ENCODE measurements at places on chromosomes 4 and X. TPM values are rescaled to one million over a fixed set of nuclear protein-coding genes. Genes with fewer than 3 reads are reported as not detected.

- no peak for DNase-seq
These were observed 1311.7 kb downstream of the ARAP2 start for GRCh38 chr4:34932591-34932990.

GRCh38 chr4:112073181-112073580 is 72.1 kb upstream of the FAM241A start:
- DNase-seq, result no peak

DNA sequence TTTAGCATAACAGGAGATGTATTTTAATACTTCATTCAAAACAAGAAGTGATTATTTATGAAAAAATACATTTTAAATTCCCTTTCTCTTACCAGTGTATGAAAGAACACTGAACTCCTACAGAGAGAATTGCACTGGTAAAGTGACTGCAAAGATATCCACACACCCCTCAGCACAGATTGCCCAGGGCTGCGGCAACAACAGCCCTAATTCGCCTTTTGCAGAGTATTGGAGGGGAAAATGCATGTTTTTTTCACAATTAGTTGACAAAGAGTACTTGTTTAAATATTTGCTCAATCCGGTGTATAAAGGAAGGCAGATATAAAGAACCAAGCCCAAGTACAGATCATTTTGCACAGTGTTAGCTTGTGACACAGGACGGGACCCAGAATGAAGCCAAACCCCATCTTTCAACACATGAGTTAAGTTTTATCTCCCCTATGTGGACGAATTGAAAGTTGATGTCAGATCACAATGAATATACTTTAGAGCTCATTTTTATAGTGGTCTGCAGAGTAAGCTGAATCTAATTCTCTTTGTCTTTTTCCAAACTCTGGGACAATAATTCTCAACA is 551.4 kb upstream of the IGFBP7 start:
- DNase-seq, result no peak

DNA sequence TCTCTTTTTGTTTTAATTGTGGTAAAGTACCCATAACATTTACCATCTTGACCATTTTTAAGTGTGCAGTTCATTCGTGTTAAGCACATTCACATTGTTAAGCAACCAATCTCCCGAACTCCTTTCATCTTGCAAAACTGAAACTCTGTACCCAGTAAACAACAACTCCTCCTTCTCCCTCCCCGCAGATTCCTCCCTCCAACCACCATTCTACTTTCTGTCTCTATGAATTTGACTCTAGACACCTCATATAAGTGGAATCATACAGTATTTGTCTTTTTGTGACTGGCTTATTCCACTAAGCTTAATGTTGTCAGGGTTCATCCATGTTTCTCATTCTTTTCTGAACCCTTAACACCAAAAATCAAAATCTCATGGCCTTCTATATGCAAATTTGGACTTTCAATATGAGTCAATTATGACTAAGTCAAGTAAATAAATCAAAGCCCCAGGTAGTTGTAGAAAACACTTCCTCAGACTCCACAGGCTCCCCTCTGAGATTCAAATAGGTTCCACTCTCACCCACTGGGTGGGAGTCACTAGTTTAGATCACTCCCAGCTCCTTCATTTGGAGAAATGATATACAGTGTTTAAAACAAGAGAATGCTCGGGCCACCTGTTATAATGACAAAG is 9.8 kb upstream of the RTL5 start:
- no peak for DNase-seq

DNA sequence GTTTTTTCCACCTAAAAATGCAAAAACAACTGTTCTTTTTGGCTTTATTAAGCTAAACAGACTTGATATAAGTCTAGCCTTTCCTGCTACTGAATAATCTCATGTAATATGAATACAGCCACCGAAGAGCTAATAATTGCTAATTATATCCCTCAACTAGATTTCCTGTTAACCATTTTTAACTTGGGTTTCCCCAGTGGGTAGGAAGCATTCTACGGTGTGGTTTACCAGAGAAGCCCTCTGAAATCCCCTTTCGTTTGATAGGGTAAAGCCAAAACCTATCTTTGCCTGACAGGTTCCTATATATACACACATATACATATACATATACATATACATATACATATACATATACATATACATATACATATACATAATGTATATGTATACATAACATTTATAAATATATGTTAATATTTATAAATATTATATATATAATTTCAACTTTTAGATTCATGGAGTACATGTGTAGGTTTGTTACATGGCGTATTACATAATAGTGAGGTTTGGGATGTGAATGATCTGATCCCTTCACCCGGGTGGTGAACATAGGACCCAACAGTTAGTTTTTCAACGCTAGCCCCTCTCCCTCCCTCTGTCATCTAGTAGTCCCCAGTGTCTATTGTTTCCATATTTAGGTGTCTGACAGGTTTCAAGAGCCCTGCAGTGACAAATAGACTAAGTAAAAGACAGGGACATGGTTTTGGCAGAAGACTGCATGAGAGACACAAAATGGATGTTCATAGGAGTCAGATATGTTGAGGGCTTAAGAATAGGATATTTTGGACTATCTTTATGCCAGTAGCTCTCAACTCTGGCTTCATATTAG is 62.4 kb downstream of the ATXN3L start:
- DNase-seq, result no peak

GRCh38 chr4:85475631-85476233 is 782 bp downstream of the ARHGAP24 start:
- no peak for DNase-seq

DNA sequence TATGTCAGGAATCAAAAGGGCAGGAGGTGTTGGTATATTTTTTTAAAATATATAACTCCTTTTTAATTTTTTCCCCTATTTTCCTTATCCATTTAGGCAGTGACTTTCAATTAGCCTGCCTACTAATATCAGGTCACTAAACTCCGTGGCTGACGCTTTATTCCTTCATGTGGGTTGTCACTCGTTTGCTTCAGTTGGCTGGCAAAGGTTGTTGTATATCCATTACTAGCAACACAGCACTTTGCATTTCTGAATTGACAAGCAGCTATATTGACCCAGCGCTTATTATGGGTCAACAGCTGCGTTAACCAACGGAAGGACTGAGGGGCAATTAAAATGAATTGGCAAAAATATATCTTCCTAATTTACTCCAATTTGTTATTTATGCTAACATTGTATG is 87.7 kb downstream of the ARX start:
- no peak for DNase-seq

DNA sequence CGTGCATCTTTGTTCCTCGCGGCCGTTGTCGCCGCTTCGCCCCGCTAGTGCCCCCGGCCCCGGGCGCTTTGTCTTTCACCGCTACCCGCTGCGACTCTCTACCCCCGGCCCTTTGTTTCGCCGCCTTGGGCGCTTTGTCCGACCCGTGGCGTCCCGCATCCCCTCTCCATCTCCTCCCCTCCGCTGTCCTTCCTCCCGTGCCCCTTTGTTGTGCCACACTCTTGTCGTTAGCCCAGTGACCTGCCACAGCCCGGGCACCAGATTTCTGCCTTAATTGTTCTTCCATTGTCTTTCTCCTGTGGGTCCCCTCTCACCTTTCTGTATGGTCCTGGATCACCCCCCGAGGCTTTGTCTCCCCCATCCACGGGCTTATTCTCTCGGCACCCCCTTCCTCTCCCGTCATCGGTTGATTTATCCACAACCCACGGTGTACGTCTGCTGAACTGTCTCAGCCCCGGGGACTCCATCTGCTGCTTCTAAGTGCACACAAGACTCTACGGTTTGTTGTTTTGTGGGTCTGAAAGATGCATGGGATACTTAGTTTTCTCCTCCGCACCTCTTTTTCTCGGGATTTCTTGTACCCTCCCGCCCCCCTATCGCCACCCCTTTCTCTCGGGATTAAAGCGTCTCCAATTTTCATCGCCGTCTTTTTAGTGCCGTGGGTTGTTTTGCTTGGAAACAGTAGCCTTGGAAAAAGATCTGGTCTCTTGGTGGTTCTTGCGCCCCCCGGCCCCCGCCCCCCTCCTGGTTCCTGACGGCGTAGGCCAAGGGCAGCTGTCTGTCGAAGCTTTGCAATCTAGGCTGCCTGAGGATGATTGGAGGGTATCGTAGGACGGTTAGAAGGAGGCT is 783 bp downstream of the RBPJ start:
- peak; percentile 34 for DNase-seq

- no peak for DNase-seq
These were observed 67.7 kb downstream of the SEL1L3 start for GRCh38 chr4:25795091-25795490.

DNA sequence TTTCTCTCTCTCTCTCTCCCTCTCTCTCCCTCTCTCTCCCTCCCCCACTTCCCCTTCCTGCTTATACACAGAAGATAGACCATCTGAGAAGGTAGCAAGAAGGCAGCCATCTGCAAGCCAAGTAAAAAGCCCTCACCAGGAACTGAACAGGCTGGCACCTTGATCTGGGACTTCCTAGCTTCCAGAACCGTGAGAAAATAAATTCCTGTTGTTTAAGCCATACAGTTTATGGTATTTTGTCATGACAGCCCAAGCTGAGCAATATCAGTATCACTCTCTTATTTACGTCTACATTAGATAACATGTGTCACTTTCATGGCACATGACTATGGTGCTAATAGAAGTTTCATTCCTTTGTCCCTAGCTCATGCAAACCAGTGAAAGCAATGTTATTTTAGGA is 581.1 kb downstream of the INPP4B start:
- no peak for DNase-seq

DNA sequence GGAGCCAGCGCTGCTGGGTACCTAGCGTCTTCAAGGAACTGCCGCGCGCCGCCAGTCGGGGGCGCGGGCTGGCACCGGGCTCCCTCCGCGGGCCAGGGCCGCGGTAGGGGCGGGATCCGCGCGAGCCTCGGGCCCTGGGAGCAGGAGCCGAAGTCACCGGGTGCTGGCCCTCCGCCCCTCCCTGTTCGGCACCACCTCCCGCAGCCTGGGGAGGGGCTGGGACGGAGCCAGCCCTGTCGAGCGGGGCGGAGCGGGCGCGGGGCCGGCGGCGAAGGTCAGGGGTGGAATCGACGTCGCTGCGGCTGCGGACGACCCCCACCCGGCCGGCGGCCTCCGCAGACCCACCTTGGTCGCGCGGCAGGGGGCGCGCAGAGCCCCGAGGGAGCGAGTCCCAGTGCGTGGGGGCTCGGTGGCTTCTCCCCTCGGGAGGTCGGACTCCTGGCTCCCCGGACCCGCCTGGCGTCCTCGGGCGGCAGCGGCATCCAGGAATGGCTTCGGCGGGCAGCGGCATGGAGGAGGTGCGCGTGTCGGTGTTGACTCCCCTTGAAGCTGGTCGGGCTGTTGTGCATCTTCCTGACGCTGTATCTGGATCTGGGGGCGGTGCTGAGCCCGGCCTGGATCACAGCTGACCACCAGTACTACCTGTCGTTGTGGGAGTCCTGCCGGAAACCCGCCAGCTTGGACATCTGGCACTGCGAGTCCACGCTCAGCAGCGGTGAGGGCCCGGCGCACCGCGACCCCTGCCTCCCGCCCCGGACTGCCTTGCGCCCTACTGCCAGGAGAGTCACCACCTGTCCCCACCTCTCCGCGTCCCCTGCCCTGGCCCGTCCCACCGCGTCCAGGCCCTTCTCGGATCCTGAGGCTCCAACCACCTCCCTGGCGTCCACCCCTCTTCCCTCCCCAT is 50.5 kb upstream of the FAM47C start:
- DNase-seq, result no peak

DNA sequence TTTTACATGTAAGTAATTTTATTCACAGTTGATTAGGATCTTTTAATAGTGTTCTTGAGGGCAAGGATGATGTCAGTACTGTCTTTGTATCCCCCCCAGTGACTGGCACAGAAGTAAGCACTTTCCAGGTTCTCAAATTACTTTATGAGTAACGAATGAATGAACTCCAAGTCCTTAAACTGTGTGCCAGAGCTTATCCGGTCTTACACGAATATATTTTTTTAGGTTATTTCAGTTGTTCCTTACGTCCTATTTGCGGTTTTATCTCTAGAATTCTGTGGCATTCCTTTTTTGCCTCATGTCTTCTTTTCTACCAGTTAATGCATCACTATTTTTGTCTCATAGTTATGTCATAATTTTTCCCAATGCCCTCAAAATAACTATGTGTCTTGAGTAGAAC is 106.9 kb upstream of the MID1IP1 start:
- DNase-seq, result no peak

DNA sequence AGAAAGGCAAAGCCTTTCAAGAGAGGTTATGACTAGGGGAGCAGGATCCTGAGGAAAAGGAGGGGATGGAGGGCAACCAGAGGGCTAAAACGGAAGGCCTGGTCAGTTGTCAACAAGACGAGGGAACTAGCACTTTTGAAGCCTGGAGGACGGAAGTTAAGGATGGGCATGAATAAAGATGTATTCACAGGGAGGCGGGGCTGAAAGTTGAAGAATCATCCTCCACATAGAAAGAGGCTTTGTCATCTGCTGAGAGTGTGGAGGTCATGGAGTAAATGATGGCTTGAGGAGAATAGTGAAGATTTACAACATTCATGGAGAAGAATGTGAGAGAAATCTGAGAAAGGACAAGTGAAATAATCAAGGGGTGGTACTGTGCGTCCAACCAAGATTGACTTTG is 137.5 kb downstream of the MAGEB17 start:
- no peak for DNase-seq

DNA sequence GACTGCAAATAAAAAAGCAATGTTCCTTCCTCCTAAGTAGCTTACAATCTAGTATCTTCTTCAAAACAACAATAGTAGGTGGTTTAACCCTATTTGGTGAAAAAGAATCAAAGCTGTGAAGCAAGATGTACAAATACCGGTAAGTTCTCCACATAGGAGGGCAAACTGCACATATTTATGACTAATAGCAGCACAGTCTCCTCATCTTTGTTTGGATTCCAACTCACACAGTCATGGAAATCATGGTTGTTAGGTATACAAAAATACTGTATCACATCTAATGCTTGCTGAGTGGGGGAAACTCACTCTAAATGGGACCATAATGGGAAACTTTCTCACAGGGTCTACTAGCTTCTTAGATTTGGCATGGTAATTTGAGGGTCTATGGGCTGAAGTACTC is 597.2 kb downstream of the INPP4B start:
- no peak for DNase-seq

- DNase-seq, result no peak
These were observed 395.9 kb upstream of the INTU start for GRCh38 chr4:127236889-127237288.

GRCh38 chr4:140195806-140196205 is 41.8 kb upstream of the MAML3 start:
- no peak for DNase-seq

- DNase-seq, result no peak
These were observed 61.3 kb upstream of the NFKB1 start for GRCh38 chr4:102439812-102440211.

DNA sequence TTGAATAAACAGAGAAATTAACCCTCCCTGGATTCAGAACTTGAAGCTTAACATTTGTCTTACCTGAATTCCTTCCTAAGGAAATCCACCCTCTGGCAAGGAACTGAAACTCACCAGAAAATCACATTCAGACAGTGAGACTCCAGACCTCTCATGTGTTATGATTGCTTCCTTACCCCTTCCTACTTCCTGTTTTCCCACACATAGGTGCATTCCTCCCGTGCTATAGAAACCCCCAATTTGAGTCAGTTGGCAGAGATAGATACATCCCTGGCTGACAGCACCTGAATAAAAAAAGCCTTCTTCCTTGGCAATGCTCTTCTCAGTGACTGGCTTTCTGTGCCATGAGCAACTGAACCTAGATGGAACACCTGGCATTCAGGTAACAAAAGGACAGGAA is 157.0 kb upstream of the SMIM31 start:
- no peak for DNase-seq

- no peak for DNase-seq
These were observed 5.9 kb downstream of the TIMP1 start for GRCh38 chrX:47587906-47588735.

GRCh38 chr4:182145334-182145905 is 97.8 kb upstream of the TENM3 start:
- no peak for DNase-seq

The MAGEA11 gene
- not detected for total RNA-seq

The ITM2A gene
- total RNA-seq, result 75.8 TPM

The UNC5C gene
- not detected for total RNA-seq

The SLC6A14 gene
- total RNA-seq, result not detected

Measured in activated naive CD8-positive, alpha-beta T cell treated with anti-CD3 and anti-CD28 coated beads, Interleukin-2, amount 10 ng/mL, durations not matched to agents 7 days and 5 days (primary cell).